ENCODE measurements at places on chromosomes 3 and 15.

GRCh38 chr3:125160606-125161371 lies 51.8 kb downstream of the SLC12A8 start:
- no peak for DNase-seq

GRCh38 chr15:41182266-41182665 lies 48.3 kb downstream of the EXD1 start:
- no peak for DNase-seq

DNA sequence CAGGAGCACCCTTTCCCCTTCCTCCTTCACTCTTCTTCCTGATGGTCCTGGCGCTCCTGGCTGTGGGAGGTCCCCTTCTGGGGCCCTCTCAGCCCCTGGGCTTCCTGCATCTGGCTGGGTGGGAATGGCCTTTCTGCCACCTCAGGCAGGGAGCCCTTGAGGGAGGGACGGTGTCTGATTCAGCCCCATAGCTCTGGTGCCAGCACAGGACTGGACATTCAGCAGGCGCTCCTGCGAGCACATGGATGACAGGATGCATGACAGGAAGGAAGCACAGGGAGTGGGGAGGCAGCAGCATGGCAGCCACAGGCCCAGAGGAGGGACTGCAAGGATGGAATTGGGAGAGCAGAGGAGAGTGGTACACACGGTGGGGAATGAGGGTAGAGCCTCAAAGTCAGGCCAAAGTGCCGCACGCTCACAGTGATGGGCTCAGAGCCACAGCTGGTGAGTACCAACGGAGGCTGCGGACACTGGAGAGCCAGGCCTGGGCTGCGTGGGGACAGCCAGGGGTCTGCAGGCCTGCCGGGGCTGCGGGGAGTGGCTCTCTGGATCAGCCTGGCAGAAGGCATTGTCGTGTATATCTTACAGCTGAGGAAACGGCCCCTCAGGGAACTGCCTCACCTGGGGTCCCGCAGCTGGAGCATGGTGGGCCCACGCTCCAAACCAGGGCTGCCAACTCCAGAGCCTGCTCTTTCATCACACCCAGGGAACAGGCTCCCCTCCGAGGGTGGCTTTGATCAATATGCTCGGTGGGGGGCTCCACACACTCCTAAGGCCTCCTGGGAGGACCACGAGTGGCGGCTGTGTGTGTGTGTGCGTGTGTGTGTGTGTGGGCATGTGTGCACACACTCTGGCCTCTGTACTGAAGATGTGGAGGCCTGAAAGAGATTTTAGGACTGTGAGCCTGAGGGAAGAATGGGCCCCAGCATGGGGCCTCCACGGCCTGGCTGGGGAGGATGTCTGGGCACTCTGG lies 51.4 kb upstream of the CTSH start:
- no peak for DNase-seq

- DNase-seq = no peak
Measured at GRCh38 chr3:123046262-123047061, 18.9 kb upstream of the SEMA5B start.

- DNase-seq = no peak
Measured at GRCh38 chr3:189776149-189776824, 145.1 kb downstream of the TP63 start.
